ENCODE measurements at places on chromosomes 2 and 18.

GRCh38 chr2:10487081-10487740 lies 39.1 kb upstream of the ODC1 start:
- no peak for DNase-seq

DNA sequence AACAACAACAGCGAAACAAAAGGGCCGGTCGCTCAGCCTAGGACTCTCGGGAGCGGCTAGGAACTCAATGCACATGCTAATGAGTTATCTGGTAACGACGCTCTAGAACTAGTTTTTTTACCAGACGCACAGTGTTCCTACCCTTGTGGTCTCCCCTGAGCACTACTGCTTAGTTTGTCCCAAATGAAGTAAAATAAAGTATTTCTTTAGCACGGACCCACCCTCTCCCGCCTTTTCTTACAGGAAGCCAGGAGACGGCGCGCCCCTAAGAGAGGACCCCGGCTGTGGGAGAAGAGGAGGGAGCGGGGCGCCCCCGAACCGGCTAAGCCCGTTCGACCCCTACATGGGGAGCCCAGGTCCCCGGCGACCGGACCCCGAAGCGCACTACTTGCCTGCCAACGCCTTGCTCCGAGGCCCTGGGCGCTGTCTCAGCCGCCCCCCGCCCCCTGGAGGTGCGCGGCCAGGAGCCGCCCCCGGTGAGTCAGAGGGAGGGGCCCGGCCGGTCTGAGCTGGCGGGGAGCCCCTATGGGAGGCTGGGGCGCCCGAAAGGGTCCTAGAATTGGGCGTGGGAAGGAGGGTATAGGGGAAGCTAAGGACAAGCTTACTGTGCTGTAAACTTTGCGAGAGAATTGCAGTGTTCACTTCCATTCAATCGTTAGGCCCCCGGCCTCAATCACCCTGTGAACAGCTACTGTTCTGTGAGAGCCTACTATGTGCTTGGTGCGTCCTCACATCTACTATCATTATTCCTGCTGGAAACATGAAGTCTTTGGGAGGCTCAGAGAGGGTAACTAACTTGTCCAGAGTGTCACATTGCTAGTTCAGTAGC lies 3.6 kb upstream of the CAPG start:
- peak; percentile 62 for DNase-seq

GRCh38 chr2:235255693-235256092 lies 238.2 kb upstream of the AGAP1 start:
- no peak for DNase-seq

DNA sequence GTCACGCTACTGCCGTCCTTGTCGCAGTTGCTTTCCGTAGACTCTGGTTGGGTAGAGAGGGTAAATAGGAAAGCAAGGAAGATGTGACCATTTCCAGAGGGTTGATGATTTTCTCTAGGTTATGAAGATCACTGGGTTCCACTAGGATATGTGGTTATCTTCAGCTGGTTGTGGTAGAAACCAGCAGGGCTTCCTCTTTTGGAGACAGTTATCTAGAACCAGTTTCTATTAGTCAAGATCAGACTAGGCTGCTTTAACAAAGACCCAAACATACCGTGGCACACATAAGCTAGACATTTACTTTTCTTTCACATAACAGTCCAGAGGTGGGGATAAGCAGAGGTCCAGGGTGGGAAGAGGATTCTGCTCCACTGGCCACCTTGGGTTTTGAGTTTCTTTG lies 59.6 kb downstream of the FASTKD2 start:
- DNase-seq, result no peak

GRCh38 chr2:163859951-163860350 lies 124.1 kb upstream of the FIGN start:
- no peak for DNase-seq

- DNase-seq, result no peak
Observed at GRCh38 chr2:69601179-69601612, 42.3 kb downstream of the AAK1 start.

- DNase-seq, result no peak
Observed at GRCh38 chr2:196293751-196294515, 122.6 kb upstream of the STK17B start.

GRCh38 chr2:66082581-66082980 lies 352.3 kb upstream of the MEIS1 start:
- no peak for DNase-seq

DNA sequence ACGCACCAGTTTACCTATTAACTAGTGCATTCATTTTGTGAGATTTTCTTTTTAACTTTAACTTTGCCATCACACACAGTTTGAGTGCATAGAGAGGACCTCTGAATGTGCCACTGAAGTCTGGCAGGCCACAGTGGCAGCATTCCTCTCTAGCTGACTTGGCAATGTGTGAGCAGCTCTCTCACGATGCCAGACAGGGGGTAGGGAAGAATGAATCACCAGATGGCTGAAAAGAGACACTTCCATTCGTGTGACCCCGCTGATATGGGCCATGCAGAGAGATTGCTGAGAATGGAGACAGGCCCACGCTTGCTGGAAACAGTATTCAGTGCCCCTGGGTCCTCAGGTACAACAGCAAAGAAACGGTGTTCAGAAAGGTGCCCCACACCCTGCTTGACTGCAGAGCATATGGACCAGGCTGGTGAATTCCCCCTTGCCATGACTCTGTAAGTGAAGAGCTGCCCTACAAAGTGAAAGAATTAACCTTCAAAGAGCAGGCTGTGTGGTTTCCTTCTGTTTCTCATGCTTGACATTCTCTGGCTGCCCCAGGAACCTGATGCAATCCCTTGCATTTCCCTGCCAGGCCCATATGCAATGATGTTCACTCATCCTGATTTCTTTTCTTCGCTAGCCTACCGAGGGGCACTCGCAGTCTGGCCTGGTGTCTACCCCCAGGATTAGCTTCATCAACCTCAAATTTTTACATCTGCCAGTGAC lies 236.1 kb downstream of the CDH20 start:
- DNase-seq, result no peak

DNA sequence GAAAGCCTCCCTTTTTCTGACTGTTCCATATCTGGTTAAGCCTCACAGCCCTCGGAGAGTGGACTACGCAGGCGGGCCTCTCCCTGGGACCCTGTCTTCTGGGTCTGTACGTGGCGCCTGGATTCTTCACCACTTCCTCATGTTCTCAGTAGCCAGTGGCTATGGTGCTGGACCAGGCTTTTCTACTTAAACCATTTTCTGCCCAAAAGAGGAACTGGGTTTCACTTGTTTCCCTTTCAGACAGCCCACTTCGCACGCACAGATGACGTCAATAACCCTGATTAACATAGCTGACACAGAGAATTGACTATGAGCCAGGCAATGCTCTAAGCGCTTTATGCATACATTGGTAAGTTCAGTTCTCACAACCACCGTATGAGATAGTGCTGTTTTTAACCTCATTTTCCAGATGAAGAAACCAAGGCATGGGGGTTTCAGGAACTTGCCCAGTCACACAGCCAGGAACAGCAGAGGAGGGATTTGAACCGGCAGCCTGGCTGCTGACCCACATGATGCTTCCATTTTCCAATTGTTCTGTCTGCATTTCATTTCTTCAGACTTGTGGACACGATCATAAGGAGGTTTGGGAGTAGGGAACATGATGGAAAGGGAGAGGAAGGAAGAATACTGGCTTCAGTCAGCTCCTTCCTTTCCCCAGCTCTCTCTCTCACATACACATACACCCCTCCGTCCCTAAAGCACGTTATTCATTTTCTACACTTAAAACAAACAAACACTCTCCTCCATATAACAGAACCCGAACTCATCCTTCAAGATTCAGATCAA lies 41.7 kb downstream of the MYOM1 start:
- no peak for DNase-seq

All from nephron progenitor cell (in vitro differentiated cells).